ENCODE measurements at places on chromosomes 4 and X. TPM values are rescaled to one million over a fixed set of nuclear protein-coding genes. Genes with fewer than 3 reads are reported as not detected.
A peak's percentile ranks its signal among the peaks of the same experiment; 100 is the strongest.

DNA sequence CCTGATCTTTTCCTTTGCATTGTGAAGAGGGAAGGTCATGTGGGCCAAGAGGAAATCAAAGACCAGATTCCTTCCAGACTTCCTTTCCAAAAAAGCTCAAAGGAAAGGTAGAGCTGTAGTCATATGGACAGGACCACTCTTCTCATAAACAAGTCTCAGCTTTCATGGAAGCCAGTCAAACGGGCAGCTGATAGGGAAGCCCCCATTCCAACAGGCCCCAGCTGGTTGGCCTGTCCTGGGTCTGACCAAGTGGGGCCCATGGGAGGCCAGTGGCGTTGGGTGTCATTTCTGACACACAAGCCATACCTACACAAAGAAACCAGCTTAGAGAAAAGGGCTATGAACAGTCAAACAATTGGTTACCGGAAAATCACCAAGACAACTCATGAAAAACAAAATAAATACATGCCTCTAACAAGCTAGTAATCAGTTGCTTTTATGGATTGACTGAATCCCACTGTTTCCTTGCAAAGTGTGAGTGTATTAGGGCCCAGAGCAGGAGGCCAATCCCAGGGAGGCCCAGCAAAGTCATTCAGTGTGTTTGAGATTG lies 149.6 kb upstream of the MAMLD1 start:
- DNase-seq: no peak

DNA sequence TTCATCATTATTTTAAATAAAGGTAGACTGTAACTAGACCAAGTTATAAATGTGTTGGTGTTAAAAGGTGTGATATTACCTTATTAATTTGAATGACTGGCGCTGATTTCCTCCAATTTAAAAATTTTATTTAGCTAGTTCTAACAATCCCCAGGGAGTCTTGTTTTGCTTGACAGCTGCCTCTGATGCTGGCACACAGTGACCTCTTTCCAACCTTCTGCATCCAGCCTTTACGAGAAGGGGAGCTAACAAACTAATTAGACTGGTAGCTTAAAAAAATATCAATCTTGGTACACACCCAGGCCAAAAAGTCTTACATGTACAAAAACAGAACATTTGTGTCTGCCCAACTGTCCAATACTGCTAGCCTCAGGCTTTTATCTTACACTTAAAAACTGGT lies 51.8 kb upstream of the ENPEP start:
- DNase-seq: no peak

DNA sequence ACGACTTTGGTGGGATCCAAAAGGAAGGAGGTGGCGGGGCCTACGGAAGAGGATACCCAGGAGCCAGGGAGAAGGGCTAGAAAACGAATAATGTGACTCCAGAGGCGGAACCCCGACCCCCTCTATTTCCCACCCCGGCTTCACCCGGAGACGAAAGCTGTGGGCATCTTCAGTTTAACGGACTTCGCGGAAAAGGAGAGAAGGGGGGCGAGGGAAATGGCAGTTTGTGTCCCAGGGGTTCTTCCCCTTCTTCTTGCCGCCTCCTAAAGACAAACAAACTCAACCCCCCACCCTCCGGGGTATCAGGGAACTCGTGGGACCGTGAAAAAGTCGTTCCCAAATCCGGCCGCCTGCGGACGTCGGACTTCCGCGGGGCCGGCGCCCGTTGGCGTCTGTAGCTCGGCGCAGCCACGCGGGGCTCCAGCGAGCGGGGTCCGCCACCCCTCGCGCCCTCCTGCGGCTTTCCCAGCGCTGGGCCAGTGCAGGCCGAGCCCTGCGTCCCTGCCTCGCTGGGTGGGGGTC lies 3.6 kb upstream of the LEF1 start:
- no peak for DNase-seq

DNA sequence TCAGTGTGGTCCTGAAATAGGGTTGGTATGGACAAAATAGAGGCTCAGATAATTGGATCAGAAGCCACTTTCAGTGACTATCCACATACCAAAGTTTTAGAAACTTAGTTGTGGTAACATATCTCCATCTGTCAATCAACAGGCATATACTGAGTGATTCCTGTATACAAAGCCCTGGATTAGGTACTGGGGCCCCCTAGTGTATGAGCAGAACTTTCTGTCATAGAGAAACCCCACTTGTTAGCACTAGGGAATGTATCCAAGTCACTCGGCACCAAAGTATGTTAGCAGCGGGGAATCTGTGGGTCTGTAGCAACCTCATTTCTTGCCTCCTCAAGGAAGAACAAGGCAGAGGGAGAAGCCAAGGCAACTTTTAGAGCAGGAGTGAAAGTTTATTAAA lies 50.7 kb downstream of the MAP7D3 start:
- DNase-seq: peak; percentile 58

Gene SLC6A14
- total RNA-seq: not detected

Gene ZMAT1
- total RNA-seq: not detected

DNA sequence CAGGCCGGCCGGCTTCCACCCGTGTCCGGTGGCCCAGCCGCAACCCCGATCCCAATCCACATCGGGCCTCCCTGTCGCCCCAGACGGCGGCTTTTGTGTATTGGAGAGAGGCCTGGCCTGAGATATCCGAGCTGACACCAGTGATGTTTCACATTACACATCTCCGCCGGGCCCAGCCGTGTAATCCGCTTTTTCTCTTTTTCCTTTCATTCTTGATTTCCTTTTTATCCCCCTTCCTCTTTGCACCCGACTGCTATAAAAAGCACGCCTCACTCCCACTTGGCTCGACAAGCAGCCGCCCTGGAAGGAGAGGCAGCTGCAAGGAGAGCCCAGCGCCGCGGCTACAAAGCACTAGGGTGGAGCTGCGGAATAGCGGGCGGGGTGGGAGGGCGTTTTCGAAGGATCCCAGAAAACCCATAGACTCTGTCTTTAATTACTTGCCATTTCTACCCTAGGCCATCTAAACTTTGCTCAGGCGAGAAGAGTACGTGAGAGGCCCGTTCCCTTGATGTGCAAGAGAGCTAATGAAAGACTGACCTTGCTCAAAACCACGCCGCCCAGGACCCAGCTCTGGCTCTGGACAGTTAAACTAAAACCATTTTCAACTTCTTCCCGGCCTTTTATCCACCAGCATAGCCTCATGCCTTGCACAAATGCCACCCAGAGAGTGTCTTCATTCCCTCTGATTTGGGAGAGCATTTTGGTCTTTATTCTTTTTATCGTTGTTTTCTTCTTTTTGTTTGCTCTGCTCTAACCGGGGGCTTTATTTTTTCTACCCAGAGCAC lies 3.2 kb downstream of the PITX2 start:
- no peak for DNase-seq

Gene RAI2
- total RNA-seq: not detected

Gene NEXMIF
- under 0.01 TPM for total RNA-seq

- DNase-seq: no peak
Measured at GRCh38 chr4:150569998-150570535, 11.9 kb upstream of the MAB21L2 start.

Gene YTHDC1
- 31.9 TPM for total RNA-seq

Gene CYSLTR1
- not detected for total RNA-seq

Gene NRK
- 3.6 TPM for total RNA-seq

Gene CLDN34
- total RNA-seq: not detected

Measured in IMR-90 (cell line).